ENCODE measurements at places on chromosomes 4 and X.

DNA sequence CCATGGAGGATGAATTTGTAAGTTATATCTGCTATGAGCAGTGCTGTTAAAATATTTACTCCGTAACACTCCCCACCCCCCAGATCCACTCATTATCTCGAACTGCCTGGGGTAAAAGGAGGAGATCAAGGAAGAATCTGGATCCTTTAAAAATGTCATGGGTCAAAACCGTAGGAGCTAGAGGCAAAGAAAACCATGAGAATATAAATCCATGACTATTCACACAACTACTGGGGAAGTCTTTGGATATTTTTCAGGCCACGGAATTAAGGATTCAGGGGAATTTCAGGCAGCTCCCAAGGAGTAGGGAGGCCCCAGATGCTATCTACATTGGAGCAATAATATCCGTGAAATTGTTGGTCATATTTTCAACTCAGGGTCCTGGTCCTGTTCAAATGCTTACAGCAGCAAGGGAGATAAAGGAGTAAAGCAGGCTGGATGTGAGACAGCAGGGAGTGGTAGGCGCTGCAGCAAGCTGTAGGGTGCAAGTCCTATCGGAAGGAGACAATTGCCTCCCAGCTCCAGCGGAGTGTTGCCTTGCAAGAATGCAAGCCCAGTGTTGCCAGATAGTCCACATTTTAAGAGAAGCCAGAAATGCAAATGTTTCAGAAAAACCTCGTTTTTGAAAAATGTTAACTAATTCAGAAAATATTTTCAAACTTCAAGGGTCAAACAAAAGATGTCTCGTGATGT, 116.2 kb upstream of the KIT start:
- DNase-seq: no peak

DNA sequence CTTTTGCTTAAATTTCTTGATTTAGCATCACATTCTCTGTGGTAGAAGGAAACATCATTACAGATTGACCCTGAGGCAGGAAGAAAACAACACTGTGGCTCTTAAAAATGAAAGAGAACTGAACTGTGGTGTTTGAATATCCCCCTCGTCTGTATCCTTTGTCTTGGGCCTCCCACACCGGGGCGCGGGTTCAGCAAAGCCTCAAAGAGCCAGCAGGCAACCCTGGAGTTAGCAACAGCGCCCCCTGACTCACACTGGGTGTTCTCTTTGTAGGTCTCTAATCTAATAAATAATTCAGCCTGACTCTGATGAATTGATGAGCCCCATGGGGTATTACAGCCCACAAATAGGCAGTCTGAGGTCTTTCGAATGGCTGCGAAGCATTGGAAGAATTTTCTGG, 46.1 kb upstream of the CTSO start:
- DNase-seq: no peak

GRCh38 chr4:139734201-139734874, 68.7 kb downstream of the MGST2 start:
- DNase-seq: no peak

GRCh38 chr4:186058253-186058979, 10.5 kb upstream of the TLR3 start:
- DNase-seq: no peak

GRCh38 chrX:135086197-135086854, 34.0 kb downstream of the ETDB start:
- no peak for DNase-seq

- no peak for DNase-seq
These were observed 56.0 kb downstream of the GLUD2 start for GRCh38 chrX:121103381-121103780.

DNA sequence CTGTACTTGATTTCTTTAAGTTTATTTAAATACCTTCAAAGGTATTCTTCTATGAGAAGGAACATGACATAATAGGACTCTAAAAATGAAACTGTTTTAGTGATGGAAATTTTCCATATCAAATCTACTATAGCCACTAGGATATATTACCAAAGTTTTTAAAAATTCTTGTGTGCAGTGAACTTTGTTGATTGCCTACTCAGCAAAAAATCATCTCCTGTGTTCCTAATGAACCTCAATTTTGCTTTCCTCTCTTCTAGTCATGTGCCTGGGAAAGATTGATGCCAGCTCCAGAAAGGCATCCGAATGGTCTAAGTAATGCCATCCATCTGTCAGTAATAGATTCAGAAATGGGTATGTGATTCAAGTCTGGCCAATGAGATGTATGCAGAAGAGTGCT, 111.1 kb downstream of the ANXA3 start:
- no peak for DNase-seq

GRCh38 chr4:15455290-15455689, 14.4 kb upstream of the CC2D2A start:
- DNase-seq: no peak

- no peak for DNase-seq
These were observed 55.1 kb downstream of the GPR82 start for GRCh38 chrX:41779030-41779564.

DNA sequence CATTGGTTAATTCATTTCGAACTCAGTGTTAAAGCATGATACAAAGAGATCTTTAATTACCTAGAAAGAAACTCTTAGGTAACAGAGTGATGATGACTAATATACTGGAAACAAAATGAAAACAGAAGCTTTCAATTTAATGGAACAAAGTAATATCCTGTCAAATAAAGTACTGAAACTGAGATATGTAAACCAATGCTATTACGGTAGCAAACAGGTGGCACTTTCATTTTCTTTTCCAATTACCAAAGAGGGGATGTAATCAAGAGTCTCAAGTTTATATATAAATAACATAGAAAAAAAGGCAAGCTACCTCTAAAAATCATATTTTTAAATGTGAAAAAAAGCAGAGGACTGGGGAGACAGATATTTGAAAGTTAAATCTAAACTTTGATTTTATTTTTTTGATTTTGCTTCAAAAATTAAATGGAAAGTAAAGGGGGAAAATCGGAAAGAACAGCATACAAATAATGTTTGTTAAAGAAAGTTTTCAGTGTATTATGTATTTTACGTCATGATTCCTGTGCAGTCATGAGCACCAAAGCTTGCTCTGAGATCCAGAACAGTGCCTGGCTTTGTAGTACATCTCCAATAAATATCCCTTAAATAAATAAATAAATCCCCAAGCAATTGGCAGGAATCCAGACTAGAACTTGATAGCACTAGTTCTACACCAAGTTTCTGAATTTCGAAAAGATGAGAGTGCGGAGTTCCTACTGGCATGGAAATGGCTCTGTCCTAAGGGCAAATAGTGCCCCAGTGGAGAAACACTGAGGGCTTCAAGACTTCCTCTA, 25.0 kb upstream of the RAPGEF2 start:
- no peak for DNase-seq

GRCh38 chr4:109559625-109559982, 442 bp upstream of the MCUB start:
- DNase-seq: peak; percentile 61

GRCh38 chr4:7244331-7244665, 52.0 kb downstream of the SORCS2 start:
- no peak for DNase-seq

GRCh38 chrX:138648568-138648967, 62.9 kb downstream of the FGF13 start:
- no peak for DNase-seq

GRCh38 chr4:90951037-90951436, 823.8 kb downstream of the CCSER1 start:
- DNase-seq: no peak

DNA sequence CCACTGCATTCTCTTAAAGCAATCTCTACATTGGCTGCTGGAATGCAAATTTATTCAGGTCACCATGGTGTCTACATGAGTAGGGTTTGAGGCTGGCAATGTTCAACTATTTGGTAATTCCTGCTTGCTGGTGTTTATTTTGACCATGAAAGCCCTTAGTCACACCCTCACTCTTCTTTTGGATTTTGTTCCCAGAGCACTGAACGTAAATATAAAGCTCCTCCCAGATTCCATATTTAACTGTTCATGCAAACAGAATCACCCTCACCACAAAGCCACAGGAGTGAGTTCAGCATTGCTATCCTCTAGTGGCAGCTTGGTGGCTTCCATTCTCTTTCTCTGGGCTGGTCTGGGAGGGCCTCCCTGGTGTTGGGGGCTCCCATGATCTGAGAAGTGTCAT, 82.8 kb downstream of the LNX1 start:
- no peak for DNase-seq
